CD4-positive, alpha-beta T cell treated with Interleukin-17A for 1 hour (primary cell): ENCODE measurements at places on chromosomes 2 and 18.
A peak's percentile ranks its signal among the peaks of the same experiment; 100 is the strongest.

DNA sequence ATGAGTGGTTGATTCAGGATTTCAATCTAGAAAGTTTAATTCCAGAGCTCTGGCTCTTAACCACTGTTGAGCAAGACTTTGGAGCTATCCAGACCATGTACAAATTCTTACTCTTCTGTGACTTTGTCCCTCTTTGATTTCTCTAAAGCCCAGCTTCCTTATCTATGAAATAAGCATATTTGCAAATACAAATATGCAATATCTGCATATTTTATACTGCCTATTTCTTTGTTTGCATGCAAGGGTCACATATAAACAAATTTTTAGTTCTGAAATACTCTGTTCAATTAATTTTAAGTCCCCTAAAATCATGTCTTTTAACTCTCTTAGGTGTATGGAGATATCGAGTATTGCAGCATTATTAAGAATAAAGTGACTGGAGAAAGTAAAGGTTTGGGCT, 5.5 kb downstream of the RBM45 start:
- no peak for DNase-seq

DNA sequence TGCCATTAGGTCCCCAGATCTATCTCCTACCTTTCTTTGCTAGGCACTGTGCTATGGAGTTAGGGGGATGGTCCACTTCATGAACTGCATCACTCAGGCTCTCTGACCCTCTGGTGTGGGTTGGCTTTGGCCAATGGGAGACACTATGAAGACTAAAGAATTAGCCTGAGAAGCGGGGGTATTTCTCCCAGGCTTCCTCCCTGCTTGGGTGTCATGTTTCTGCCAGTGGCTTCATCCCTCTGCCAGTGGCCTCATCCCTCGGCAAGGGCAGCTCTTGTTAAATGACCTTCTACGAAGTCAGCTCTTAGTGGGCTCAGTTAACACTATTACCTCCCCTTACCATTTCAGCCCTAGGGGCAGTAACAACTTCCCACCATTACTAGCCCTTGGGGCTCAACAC, 41.9 kb upstream of the EPB41L3 start:
- DNase-seq: no peak

DNA sequence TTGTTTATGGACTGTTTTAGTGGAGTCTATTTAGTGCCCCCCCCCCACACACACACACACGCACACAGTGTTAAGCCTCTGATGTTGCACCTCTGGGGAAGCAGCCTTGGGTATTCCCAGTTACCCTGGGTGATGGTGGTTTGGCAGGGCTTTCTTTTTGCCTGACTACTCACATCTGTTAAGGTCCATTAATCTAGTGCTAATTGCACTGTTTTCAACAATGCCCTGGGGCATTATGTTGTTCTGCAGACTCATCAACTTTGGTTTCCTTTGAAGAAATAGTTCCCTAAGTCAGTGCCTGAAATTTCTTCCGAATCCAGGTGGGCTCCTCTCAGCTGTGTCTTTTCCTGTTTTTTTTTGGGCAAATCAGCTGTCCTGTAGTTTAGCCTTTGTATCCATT, 34.7 kb downstream of the SPOPL start:
- no peak for DNase-seq

GRCh38 chr18:23658285-23658684, 4.4 kb downstream of the ANKRD29 start:
- DNase-seq: no peak

GRCh38 chr18:24659827-24660720, 199.6 kb downstream of the HRH4 start:
- DNase-seq: peak; percentile 49

DNA sequence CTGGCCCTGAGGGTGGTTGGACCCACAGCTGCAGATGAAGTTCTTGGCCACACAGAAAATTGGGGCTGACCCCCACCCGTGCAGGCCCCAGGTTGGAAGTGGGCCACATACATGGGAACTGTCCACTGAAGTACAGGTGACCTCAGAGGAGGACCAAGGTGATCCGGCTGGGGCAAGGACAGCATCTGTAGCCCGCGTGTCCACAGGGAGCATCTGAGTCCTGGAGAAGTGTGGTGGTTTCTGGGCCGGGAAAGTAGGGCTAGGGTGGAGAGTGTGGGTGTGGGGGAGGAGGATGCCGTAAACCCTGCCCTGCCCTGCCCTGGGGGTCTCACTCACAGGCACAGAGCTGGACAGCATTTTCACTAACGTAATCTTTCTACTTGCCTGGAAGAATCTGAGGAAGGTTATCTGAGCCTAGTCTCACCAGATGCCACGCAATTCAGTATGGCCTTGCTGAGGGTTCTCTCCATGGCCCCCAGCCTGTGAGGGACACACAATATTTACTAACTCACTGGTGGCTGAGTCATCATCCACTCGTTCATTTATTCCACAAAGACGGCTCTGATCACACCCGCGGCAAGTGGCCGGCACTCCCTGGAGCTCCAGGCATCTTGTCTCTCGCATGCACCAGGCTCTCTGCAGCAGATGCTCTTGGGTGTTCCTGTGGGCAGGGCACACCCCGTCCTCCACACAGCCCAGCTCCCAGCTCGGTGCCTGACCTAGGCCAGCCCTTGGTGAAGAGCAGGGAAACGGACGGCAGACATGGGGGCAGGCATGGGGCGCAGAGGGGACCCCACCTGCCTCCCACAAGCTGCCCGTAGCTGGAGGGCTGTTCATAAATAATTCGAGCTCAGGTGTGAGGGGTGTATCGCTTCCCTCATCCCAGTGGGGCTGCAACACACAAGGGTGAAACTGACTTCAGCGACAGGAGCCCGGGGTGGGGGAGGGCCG, 51.2 kb downstream of the INHBB start:
- DNase-seq: no peak

- peak; percentile 54 for DNase-seq
Measured at GRCh38 chr2:23988371-23988770, 21.5 kb upstream of the MFSD2B start.

DNA sequence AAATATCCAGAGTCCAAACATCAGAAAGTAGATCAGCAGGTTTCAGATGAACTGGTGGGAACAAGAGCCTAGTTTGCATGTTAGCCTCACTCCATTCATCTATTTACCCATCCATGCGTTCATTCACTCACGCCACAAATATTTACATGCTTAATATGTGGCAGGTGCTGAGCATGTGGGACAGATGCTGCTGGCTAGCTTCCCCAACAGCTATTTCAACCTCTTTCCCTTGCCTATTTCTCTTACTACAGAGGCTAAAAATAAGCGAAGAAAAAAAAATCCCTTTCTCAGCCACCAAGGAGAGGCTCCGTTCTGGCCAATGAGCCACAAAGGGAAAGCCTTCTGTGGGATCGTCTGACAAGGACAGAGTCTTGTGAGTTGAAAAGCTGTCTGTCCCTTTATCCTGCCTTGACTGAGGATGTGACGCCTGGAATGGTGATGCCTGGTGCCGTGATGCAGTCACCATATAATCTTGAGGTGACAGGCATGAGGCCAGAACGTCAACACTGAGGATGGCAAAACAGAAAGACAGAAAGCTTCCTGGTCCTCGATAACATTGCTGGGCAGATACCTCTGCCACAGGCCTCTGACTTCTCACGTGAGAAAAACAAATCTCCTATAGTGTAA, 78.2 kb downstream of the KCTD1 start:
- no peak for DNase-seq

- no peak for DNase-seq
Measured at GRCh38 chr2:68755071-68755470, 20.5 kb downstream of the ARHGAP25 start.

GRCh38 chr2:220320326-220320725, 692.9 kb downstream of the SLC4A3 start:
- no peak for DNase-seq

GRCh38 chr18:13603304-13604019, 122.9 kb downstream of the FAM210A start:
- DNase-seq: no peak

GRCh38 chr18:49966090-49966489, 152.8 kb upstream of the ACAA2 start:
- DNase-seq: no peak

DNA sequence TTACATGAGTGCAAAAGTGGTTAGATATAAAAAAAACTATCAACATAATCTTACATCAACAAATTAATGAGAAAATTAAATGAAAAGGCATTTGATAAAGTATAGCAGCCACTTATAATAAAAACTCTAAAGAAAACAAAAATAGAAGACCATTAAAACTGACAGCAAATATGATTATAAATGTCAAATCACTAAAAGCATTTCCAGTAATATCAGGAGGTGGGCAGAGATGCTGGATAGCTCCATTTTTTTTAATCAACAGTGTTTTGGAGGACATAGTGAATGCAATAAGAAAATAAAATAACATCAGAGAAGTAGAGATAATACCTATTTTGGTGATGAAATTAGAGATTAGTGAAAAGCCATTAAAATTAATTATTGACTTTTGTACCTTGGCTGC, 173.4 kb downstream of the LRRTM4 start:
- no peak for DNase-seq

DNA sequence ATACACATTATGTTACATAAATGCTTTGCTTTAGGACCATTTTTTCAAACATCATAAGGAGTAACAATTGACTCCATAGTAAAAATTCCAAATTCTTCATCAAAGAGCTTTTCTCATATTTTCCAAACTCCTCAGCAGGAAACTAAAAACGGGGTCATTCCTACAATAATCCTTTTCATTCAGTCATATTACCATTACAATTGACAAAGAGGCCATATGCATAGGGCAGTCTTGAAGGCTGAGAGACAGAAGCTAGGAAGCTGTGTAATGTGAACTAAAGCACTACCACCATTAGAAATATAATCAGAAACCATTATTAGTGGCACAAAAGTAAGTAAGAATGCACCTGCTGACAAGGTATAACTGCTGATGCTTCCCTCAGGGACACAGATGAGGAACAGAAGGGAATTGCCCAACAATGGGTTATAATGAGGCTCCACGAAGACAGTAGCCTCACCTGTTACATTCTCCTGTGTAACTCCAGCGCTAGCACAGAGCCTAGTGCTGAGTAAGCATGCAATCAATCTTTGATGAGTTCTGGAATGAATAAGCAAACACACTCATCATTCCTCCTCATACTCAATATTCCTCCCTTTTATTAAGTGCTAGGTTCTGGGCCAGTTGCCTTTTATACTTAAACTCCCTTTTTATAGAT, 942.3 kb downstream of the CPS1 start:
- DNase-seq: no peak

- no peak for DNase-seq
Measured at GRCh38 chr18:61719671-61720070, 173.1 kb downstream of the RNF152 start.

- DNase-seq: no peak
Measured at GRCh38 chr2:163266772-163267171, 428.2 kb upstream of the KCNH7 start.

- DNase-seq: no peak
Measured at GRCh38 chr2:240247868-240248720, 107.6 kb upstream of the OTOS start.

GRCh38 chr2:74146929-74147726, 584 bp downstream of the BOLA3 start:
- no peak for DNase-seq

DNA sequence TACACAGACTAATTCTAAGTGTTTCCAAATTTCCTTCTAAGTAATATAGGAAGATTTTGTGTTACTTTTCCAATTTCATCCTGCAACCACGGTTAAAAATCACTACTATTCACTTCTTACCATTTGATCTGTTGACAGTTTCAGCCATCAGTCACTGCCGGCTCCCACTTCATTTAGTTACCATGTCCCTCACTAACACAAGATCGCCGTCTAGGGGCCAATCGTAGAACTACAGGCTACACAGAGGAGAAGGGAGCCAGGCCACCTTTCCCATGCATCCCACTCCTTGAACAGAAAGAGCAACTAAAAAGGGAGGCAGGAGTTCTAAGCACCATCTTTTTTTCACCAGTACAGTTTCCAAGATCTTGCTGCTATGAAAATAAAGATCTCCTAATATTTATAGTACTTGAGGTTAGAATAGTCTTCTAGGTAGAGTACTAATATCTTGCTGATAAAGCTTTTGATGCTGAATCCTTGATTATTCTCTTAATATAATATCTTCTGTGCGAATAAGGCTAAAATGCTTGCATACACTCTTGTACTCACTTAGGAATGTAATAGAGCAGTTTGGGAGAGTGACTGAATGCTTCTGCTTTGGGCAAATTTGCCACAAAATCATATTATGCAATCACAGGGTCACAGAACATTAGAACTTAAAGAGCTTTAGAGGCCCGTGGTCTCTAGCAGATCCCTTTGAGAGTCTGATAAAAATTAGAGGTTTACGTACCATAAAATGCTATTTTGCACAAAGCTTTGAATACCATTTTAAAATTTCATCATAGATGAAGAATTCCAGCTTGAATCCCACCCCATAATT, 39.5 kb upstream of the CYP1B1 start:
- peak; percentile 60 for DNase-seq

GRCh38 chr18:8081872-8082553, 514.9 kb downstream of the PTPRM start:
- DNase-seq: no peak

DNA sequence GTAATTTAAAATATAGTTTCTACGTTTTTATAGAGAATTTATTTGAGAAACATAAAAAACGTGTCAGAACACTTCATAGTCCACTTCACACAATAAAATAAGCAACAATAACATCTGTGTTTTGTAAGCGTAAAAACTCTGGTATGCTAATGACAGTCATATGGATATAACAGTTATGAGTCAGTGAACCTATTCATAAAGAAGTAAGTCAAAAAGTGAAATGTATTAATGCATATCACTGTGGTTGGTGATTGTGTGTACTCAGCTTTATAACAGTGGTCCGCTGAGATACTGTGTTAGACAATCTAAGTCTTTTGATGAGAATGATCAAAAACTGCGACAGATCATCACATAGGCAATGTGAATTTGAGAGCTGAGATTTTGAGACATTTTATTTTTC, 153.2 kb downstream of the WDR7 start:
- no peak for DNase-seq

- no peak for DNase-seq
Measured at GRCh38 chr18:79940126-79940813, 11.2 kb downstream of the SLC66A2 start.

DNA sequence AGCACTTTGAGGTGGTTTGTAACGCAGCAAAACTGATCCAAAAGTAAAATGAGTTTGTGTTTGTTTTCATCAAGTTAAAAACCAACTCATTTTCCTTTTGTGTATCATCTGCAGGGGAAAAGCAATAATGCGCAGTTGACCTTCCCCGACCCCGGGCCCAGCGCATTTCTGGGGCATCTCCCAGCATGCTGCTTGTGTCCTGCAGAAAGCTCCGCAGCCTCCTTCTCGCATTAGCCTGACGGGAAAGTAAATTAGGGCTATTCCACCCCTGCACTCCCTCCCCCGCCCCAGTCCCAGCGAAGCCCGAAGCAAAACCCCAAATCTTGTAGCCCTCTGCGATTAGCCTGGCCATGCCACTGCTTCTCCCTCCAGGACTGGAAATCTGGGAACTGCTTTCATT, 82.0 kb upstream of the PPM1B start:
- no peak for DNase-seq

DNA sequence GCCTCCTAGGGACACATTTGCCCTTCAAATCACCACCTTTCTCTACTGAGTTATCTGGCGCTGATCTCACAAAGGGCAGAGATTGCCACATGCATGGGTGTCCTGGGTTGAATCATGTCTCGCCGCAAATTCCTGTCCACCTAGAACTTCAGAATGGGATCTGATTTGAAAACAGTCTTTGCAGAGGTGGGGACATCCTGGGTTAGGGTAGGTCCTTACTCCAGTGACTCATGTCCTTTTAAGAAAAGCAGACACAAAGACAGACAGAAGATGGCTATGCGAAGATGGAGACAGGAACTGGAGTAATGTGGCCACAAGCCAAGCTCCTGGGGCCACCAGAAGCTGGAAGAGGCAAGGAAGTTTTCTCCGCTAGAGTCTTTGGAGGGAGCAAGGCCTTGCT, 197.4 kb upstream of the SMIM21 start:
- no peak for DNase-seq
